ENCODE measurements at places on chromosomes 12 and 14.

DNA sequence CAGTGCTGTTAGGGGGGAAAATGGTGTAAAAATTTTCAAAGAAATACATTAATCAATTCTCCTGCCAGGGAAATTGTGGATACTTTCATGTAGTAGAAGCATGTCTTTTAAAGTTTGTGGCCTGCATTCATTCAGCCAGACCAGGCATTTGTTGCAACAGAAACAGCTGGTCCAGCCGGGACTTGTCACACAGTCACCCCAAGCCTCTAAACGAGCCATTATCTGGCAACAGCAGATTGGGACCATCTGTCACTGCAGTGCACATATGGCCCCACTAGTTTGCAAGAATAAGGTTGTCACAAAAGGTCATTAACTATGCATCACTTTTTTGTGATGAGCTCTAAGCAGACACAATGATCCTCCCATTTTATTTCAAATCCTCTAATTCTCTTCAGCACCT, 193.9 kb downstream of the PHLDA1 start:
- no peak for DNase-seq

GRCh38 chr12:20259786-20260185, 108.6 kb upstream of the PDE3A start:
- DNase-seq: no peak

GRCh38 chr12:125312471-125312870, 247.2 kb downstream of the AACS start:
- no peak for DNase-seq

GRCh38 chr12:7158781-7159609, 28.8 kb downstream of the CLSTN3 start:
- no peak for DNase-seq

Data from T47D (cell line).